ENCODE measurements at places on chromosomes 4 and X.

DNA sequence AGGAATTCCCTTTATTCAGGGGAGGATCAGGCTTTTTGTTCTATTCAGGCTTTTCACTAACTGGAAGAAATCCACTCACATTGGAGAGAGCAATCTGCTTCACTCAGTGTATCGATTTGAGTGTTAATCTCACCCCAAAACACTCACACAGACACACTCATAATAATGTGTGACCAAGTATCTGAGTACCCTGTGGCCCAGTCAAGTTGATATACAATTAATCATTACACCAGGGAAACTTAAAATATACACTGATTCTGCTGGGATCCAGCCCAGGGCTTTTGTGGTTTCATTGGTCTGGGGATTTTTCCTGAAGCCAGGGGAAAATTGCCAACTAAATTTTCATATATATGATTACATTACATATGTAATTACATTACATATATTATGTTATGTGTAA is 44.0 kb upstream of the GATB start:
- no peak for DNase-seq

- DNase-seq, result no peak
Observed at GRCh38 chr4:112289407-112290253, 3.9 kb upstream of the TIFA start.

- no peak for DNase-seq
Observed at GRCh38 chr4:115770046-115770543, 656.7 kb upstream of the NDST4 start.

GRCh38 chrX:100407147-100407783 is 2.8 kb downstream of the PCDH19 start:
- DNase-seq, result no peak

- no peak for DNase-seq
Observed at GRCh38 chr4:141812158-141812557, 175.8 kb downstream of the IL15 start.

- DNase-seq, result no peak
Observed at GRCh38 chr4:72779241-72779640, 210.2 kb upstream of the ADAMTS3 start.

DNA sequence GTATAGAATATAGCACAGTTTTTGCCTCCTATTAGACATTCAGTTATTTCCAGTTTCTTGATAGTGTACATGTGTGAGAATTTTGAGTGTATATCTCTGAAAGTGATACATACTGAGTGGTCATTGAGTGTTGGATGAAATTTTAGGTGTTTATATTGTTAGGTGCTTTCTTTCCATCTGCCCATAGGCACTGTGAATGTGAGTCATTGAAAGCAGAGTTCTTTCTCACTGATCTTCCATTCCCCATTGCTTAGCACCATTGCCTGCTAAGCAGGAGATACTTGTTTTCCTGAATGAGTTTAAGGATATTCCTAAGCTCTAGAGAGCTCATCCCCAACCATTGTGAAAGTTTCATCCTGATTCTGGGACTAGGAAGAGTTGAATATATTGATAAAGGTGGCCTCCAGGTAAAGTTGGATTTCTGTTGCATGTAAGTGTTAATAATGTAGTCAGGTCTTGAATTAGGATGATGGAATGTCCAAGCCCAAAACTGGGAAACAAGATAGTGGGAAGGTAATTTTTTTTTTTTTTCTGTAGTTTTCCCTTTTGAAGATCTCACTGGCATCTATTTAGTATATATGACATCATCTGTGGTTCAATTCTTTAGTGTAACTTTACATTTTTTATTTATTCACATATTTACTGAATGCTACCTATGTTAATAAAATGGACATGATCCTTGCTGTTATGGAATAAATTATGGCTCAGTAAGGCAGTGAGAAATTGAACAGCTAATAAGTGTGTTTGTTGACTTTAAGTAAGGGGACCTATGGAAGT is 22.1 kb downstream of the UBE2K start:
- DNase-seq, result no peak

GRCh38 chr4:87758270-87758669 is 41.1 kb upstream of the IBSP start:
- no peak for DNase-seq

DNA sequence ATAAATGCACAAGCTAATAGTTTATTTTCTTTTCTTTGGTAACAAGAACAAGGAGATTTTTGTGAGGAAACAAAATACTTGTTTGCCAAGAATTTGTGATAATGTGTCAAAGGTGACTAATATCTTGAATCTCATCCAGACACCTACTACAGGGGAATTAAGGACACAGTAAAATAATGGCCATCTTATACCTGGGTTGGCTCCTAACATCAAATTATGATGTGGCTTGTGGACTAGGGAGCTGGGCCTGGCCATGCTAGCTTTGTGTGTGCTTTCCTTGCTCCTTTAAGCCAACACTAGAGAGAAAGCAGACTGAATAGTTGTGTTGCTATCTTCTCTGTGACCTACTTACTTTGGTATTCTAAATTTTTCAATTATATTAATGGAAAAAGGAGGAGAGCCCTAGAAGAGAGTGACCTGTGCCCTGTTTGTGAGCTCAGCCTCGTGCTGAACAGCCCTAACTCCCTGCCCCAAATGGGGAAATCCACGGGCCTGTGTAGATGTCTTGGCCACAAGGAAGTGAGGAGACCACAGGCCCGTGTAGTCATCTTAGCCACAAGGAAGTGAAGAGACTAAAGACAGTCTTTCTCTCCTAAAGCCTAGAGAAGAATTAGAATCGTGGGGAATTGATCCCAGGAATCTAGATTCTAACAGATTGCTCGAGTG is 23.3 kb downstream of the ARHGAP24 start:
- peak; percentile 62 for DNase-seq

DNA sequence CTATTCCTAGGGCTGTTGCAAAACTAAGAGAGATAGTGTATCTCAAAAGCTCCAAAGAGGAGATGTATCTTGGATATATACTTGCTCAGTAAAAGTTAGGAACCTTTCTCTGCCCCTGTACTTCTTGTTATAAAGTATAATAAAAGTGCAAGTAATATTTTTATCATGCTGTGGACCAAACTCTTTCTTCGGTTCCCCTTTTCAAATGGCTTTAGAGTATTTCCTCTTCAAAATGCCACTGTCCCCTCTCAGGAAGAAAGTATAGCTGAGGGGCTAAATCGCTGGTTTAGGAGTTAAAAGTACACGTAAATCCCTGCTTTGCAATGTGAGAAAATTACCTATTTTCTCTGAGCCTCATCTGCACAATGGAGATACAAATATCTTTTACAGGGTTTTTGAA is 169.1 kb upstream of the FTHL17 start:
- DNase-seq, result no peak

- DNase-seq, result no peak
Observed at GRCh38 chr4:4948370-4948769, 70.9 kb downstream of the CYTL1 start.

DNA sequence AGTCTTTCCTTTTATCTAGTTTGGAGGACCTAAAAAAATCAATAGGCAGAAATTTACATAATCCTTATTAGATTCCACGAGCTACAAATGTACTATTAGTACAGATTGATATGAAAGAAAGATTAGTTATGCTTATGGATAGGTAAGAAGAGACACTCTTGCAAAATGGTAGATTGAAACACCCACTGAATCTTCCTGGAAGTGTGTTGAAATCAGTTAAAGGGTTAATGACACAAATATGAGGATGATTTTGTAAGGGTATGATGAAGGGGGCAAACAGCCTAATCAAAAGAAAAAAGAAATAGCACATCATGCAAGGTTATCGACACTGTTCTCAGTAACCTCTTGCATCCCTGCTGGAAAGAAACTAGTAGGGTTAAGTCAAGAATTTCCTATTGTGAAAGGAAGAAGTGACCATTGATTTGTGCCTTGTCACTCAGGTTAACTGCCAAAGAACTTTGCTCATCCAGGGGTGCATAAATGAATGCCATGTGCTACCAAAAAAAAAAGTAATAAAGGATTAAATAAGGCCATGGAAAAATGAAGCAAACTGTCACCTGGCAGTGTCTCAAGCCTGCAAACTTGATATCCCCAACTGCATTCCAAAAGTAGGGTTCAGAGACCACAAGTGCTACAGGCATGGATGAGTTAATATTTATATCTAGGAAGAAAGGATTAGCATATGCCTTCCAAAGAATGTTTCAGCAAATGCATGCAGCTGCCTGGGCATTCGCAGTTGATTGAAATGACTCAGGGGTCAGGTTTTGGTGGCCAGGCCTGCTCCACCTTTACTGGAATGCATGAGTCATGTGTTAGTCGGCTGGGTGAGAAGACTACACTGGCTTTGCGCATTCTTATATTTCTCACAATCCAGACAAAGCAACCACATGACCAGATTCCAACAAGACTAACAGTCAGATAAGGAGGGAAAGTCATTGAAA is 78.3 kb upstream of the ATXN3L start:
- no peak for DNase-seq
